ENCODE measurements at places on chromosomes 16 and 17.

GRCh38 chr16:1216296-1216619 is 8.8 kb downstream of the TPSG1 start:
- DNase-seq = no peak

DNA sequence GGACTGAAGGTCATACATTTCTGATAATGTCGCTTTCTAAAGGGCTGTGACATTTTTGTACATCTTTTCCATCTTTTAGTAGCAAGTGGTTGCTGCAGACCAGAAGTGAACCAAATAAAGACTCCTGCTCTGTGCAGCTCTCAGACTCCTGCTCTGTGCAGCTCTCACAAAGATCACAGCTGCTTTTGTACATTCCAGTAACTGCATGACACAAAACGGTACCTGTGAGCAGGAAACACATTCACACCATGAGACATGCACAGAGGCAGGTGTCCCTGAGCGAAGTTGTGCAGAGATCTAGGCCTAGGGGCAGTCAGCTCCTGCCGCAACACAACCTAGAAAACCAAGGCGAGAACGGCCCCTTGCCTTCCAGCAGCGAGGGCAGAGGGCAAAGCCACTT is 67.5 kb downstream of the KLHDC4 start:
- no peak for DNase-seq

GRCh38 chr16:89324056-89325010 is 106.8 kb downstream of the ZNF778 start:
- DNase-seq = no peak

- DNase-seq = peak; percentile 51
These were observed 21.8 kb downstream of the CLEC16A start for GRCh38 chr16:10966129-10966528.

DNA sequence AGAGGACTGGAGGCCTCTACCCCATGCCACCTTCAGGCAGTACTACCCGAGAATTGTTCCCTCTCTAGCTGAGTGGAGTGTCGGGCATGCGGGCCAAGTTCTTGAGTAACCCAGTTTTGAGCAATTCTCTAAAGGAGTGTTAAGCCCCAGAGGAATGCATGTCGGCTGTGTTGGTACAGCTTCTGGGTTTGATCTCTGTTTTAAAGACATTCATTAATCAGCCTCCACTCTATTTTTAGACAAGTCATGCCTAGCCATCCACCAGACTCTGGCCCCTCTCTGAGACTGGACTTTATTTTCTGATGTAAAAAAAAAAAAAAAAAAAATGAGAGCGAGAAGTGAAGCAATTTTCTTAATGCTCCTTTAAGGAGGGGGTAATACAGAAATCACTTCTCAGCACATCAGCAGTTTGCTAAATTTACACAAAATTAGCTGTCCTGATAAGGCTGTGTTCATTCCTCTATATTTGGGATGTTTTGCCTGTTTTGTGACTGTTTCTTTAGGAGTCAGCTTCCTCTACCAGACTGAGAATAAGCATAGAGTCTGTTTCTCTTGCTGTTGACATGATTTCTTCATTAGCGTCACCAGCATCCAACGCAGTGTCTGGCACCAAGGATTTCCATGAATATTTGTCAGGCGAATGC is 88.7 kb downstream of the AXIN2 start:
- no peak for DNase-seq

GRCh38 chr17:73585583-73585982 is 58.7 kb downstream of the SDK2 start:
- DNase-seq = no peak

DNA sequence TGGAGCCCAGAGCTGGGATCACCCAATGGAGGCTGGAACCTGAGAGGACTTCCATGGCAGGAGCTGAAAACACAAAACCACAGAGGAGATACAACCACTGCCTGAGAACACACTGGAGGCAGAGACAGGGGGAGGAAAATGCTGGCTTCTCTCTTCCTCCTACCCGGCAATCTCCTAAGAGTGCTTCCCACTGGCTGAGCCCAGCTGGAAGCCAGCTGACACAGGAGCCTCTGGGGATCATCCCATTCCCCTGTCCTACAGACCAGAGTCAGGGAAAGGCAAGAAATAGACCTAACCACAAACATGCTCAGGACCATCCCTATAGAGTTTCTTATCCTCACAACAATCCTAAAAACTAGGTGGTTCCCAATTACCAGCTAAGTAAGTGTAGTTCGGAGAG is 112.4 kb upstream of the CDH5 start:
- DNase-seq = no peak

GRCh38 chr16:85246473-85246872 is 134.2 kb upstream of the CIBAR2 start:
- DNase-seq = no peak

- no peak for DNase-seq
These were observed 10.1 kb downstream of the RIPOR1 start for GRCh38 chr16:67538666-67539101.

DNA sequence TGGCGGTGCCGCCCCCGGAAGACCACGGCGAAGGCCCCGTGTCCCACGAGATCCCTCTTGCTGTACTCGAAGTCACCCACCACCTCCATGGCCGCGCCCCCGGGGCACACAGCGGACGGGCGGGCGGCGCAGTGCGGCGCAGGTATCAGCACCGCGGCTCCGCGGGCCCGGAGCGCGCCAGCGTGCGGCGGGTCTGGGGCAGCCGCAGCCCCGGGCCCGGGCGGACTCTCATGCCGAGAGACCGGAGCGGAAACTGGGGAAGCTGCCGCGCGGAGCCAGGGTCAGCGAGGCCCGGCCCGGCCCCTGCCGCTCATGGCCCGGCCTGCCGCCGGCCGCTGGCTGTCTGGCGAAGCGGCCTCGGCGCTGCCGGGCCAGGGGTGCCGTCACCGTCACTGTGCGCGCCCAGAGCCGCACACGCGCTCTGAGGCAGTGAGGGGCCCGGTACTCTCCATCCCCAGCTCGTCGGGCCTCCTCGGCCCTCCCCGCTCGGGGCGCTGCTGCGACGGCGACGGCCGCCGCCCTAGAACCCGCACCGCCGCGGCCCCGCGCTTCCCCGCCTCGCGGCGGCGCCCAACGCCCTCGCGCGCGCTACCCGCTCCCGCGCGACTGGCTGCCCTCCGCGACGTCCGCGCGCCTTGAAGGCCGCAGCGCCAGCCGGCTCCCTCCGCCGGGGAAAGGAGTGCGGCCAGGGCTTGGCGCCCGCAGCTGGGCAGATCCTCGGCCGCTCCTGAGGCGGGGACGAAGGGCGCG is at the start of gene ULK2:
Gene ULK2, minus strand, starts transcription at position 608 of the 750 bp plus-strand sequence. Its CDS starts 519 bp downstream, at position 89.
- DNase-seq = no peak
